ENCODE measurements at places on chromosomes 12 and 14. TPM values are rescaled to one million over a fixed set of nuclear protein-coding genes. Genes with fewer than 3 reads are reported as not detected.

The CEBPE gene
- polyA plus RNA-seq = not detected

The SAMD4A gene
- 4.9 TPM for polyA plus RNA-seq

The ANO4 gene
- not detected for polyA plus RNA-seq

The LTBP2 gene
- 2.5 TPM for polyA plus RNA-seq

The ALG10 gene
- polyA plus RNA-seq = 0.76 TPM

The OASL gene
- polyA plus RNA-seq = 0.42 TPM

The SLC17A8 gene
- polyA plus RNA-seq = not detected

The FAIM2 gene
- polyA plus RNA-seq = 1.5 TPM

The KCNC2 gene
- 0.08 TPM for polyA plus RNA-seq

The HOXC12 gene
- polyA plus RNA-seq = not detected

The SLC2A14 gene
- polyA plus RNA-seq = 6.3 TPM

The KCNH5 gene
- polyA plus RNA-seq = not detected

The TAS2R10 gene
- polyA plus RNA-seq = not detected

The HOXC6 gene
- 0.34 TPM for polyA plus RNA-seq

The NGB gene
- 0.38 TPM for polyA plus RNA-seq

The SLC7A8 gene
- 70.8 TPM for polyA plus RNA-seq

The WDHD1 gene
- 0.45 TPM for polyA plus RNA-seq

The JAG2 gene
- 38.3 TPM for polyA plus RNA-seq

The GPR132 gene
- polyA plus RNA-seq = 0.46 TPM

The CACNA2D4 gene
- polyA plus RNA-seq = 2.7 TPM

The CLEC1A gene
- 0.80 TPM for polyA plus RNA-seq

The ZC3H14 gene
- polyA plus RNA-seq = 27.6 TPM

The VRTN gene
- polyA plus RNA-seq = 0.05 TPM

The RERGL gene
- 3.3 TPM for polyA plus RNA-seq

All from pancreas (tissue), 10 donors.